ENCODE measurements at places on chromosomes 16 and 17.

DNA sequence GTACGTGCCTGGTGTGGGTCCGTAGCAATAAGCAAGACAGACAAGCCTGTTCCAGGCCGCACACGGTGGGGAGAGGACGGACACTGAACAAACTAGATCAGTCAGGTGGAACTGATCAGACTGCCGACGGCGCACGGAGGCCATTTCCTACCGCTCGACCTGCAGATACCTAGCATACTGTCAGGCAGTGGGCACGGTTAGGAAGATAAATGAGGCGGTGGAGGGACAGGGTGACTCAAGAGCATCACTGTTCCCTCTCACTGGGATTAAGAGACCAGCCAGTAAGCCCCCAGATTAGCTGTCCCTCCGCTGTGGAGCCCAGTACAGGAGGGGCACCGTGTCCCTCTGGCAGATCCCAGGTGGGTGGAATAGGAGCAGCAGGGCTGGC, 4.8 kb downstream of the AANAT start:
- no peak for DNase-seq

DNA sequence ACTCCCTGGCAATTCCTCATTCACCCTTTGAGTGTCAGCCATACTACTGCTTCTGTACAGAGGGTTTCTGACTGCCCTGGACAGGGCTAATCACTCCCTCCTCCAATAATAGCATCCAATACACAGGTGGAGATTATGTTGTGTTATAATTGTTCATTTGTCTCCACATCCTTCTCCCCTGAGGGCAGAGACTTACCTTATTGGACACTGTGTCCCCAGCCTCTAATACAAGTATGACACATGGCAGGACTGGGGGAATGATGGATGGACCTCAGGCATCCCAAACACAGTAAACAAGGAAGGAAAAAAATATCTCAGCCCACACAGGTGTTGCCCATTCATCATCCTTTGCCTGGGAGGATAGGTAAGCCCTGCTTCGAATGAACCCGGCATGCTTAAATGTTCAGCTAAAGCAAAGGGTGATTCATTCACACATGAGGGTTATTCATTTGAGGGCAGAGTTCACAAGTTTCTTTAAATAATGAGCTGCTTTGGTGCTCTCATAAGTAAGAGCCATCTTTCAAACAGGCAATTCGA, 34.8 kb downstream of the MMD start:
- DNase-seq, result no peak

GRCh38 chr17:61551255-61551742, 39.7 kb downstream of the NACA2 start:
- DNase-seq, result peak; percentile 67

GRCh38 chr17:81329927-81330883, 35.1 kb upstream of the SLC38A10 start:
- no peak for DNase-seq

GRCh38 chr16:86590501-86591144, 12.3 kb downstream of the FOXL1 start:
- DNase-seq, result peak; percentile 96

GRCh38 chr16:71927383-71927782, 32.1 kb downstream of the IST1 start:
- peak; percentile 90 for DNase-seq

DNA sequence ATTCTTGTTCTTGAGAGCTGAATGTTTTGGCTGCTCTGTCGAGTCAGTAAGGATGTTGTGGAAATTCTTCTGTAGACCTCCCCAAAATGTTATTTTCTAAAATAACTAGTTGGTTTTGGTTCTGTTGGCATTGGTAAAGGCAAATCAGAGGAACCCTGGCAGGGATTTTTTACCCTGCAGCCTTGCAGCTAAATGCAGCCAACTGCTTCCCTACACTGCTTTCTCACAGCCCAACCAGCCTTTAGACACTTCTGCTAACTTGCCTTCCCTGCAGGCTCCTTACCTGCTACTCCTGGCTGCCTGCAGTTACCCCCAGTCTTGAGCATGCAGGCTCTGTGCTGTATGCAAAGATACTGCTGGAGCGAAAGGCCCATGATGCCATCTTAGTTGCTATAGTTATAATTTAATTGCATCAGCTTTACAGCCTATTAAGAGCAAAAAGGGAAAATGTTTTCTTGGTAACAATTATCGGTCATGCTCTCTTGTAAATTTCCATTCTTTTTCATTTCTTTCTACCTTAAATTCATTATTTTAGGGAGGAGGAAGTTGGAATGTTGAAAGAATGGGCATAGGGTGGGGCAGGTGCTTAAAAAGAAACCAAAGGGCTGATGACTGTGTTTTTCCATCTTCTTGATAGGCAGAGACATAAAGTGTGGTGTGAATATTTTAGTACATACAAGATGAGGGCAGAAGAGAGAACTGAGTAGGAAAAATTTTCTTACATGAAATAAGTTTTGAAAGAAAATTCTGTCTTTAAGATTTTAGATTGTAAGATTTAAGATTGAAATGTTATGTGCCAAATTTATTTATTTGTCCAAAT, 20.0 kb downstream of the NUP93 start:
- DNase-seq, result no peak

- no peak for DNase-seq
These were observed 119.9 kb upstream of the TMEM97 start for GRCh38 chr17:28199115-28199514.

DNA sequence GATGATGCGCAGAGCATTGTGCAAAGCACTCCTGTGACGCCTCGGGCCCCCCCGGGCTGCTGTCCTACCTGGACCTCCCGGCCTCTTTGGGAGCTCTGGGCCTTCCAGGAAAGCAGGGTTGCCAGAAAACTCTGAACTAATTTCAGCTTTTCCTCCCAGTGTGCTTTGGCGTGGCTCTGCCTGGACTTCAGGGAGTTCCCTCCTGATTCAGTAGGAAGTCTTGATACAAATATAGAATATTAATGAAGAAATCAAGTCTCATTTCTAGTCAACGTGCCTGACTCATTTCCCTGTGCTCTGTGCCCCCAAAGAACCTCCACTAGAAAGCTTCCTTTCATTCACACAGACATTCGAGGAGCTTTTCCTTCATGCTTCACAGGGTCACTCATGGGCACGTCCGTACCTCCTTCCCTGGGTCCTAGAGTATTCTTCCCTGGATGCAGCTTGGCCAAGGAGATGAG, 84.0 kb upstream of the NOL11 start:
- DNase-seq, result peak; percentile 41

DNA sequence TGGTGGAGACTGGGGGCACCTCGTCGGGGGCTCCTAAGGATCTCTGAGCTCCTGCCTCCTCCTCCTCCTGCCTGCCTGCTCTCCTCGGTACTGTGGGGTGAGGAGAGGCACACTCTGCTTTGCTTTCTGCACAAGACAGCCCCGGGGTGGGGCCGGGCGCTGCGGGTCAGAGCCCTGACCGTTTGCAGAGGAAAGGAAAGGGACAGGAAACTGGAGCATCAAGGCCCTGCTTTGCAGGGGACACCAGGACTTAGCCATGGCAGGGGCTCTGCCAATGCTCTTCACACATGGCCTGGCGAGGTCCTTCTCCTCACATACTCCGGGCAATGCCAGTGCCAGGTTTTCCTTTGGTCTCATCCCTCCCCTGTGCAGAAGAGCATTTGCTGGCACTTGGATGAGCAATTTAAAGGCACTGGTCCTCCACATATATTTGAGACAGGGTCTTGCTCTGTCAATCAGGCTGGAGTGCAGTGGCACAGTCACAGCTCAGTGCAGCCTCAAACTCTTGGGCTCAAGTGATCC, 23.8 kb upstream of the DOC2B start:
- DNase-seq, result no peak

DNA sequence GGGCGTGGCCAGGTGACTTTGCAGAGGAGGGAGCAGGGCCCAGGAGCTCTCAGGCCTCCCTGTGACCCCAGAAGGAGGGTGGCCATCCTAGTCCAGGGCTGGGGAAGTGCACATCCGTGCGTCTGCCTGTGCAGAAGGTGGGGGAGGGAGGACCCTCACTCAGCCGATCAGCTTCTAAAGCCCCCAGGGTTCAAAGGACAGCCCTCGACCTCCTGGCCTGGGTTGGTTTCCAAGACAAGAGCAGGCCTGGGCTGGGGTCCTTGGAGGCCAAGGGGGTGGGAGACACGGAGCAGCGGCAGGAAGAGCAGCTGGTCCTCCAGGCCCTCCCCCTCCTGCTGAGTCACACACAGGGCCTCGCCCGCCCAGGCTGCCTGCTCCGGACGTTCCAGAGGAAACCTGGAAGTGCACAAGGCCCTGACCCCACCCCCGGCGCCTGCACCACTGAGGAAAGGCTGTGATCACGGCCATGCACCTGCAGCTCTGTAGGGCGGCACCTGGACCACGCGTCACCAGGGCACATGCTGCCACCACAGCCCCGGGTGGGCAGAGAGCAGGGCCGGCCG, 67.1 kb upstream of the ZNF469 start:
- peak; percentile 77 for DNase-seq

DNA sequence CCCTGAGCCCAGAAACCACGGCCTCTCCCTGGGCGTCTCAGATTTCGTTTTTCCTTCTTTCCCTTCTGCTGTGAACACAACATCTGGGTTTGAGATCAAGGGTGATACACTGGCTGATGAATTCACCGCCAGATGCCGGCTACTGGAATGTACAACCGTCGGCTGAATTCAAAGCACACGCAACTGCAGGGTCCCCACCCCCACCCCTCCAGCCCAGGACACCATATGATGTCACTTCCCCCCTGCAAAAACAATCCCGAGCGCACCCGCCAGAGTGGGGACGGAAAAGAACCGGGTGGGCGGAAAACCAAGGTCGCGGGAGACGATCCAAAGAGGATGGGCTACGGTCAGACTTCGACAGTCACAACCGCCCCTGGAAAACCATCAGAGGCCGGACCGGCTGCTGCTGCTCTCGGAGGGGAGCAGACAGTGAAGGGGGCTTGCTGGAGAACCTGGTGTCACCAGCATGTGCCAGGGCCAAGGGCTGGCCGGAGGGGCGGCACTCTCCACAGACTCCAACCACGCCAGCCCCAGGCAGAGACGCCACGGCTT, 23.3 kb downstream of the CEP295NL start:
- peak; percentile 98 for DNase-seq

GRCh38 chr17:72353502-72353901, 232.7 kb downstream of the SOX9 start:
- DNase-seq, result no peak

DNA sequence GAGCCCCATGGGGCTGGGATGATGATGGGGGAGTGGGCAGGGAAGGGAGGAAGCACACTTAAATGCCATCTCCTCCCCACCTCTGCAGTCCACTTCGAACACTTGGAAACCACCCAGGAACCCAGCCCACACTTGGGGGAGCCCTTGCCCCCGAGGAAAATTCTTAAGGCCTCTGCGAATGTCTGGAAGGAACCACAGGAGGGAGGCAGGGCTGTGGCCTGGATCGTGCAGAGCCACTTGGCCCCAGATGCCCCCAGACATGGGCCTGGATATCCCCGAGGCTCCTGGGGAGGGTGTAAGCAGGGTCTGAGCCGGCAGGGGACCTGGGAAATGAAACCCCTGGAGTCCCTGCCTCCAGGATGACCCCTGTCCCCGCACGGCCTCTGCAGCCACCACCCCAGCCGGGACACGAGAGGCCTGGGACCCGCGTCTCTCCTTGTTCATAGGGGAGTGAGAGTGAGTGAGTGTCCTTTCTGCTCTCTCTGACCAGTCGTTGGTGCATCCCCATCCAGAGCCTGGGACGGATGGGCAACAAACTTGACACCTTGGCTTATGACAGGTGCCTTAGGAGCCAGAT, 11.8 kb upstream of the MTSS2 start:
- no peak for DNase-seq

DNA sequence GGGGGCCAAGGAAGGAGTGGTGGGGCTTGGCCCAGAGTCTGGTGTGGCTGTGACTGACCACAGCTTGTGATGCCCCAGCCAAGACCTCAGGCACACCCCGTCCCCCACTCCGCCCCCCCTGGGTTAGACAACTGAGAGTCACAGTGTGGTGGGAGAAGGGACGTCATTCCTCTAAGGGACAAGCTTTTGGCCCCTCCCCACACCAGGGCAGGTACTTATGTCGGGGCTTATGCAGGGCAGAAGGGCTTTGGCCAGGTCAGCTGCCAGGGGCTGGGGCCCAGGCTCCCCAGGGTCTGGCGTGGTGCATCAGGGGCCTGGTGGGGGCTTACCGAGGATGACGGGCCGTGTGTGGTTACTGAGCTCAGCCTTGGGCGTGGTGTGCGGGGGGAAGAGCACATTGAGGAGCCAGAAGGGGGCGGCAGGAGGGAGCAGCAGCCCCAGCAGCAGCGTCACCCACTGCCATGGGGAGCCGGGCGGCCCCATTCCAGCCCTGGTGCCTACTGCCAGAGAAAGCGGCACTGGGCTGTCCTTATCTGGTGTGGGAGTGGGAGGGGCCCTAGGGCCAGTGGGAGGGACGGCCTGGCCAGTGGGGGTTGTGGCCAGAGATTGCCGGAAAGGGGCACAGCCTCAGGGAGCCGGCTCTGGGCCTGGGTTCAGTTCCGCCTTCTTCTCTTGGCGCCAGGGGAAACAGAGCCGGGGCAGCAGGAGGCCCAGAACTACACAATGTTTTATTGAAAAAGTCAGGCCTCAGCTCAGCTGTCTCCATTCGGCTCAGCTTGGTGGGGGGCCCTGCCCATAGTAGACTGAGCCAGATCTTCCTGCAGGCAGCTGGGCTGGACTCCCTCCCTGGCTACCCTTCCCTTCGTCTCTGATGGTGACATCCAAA, at the start of gene LCAT:
TSS of gene LCAT (minus strand) at position 502 of the 886 bp plus-strand sequence. CDS start at position 483, 19 bp downstream.
- DNase-seq, result no peak

GRCh38 chr16:70769131-70769530, 31.8 kb downstream of the VAC14 start:
- DNase-seq, result no peak

GRCh38 chr16:53741546-53741945, 37.6 kb downstream of the FTO start:
- DNase-seq, result no peak

DNA sequence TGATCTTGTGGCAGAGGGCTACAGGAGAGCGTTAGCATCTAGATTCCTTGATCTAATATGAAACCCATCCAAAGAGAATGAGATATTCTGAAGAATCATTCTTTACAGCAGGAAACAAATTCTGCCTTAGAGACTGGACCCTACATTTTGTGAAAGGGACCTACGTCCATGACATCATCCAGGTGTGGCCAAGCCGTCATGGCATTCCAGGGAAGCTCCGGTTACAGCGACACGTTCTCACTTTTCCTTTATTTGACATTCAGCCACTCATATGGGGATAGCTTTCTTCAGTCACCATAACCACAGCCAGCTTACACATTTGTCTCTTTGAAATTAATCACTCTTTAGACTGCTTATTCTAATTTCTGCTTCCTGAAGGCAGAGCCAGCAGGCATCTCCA, 408.1 kb downstream of the XYLT1 start:
- no peak for DNase-seq

GRCh38 chr16:2777231-2777902, at the start of gene ELOB:
Gene ELOB, minus strand, starts transcription at chr16:2777280. Its CDS starts 41 bp downstream, at chr16:2777239.
- DNase-seq, result peak; percentile 73

- no peak for DNase-seq
These were observed 91.7 kb downstream of the SHISA6 start for GRCh38 chr17:11332706-11333105.

Measured in IMR-90 (cell line).